NCI-H1694 treated with DMSO at 0.1 percent for 48 hours (cell line): ENCODE measurements at places on chromosomes 6 and 20.

DNA sequence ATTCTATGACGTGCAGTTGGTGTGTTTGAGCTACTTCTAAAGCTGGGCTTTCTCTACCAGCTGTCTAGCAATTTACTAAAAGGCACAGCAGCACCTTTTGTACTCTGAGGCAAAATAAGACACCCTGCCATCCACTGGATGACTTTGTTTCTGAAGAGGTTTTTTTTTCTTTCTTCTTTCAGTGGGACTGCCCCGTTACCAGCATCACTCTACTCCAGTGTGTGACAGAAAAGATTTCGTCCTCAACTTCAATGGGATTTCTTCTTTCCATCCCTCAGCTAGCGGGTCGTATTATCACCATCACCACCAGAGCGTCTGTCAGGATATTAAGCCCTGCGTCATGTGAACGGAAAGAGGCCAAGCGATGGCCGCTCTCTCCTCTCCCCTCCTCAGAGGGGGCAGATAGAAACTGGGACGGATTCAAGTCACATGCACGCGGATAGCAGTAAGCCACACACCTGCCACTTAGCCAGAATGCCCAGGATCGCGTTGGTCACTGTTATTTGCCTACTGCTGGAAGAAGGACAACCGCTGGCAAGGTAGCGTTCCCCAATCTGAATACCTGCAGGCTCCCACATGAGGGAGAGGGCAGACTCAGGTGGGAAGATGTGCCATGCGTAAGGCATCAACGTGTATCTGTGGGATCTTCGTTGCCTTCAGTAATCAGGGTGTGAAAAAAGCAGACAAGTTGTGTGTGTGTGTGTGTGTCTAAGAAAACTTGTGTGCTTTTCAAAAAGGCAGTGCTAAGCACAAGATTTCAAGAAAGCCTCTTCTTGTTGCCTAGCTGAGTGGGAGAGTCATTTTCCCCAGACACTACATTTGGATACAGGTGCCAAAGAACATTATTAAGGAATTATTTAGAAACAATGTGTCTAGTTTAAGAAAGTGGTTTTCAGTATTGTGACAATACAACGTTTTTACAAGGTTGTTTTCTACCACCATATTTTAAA, 5.4 kb downstream of the FOXF2 start:
- no peak for DNase-seq

DNA sequence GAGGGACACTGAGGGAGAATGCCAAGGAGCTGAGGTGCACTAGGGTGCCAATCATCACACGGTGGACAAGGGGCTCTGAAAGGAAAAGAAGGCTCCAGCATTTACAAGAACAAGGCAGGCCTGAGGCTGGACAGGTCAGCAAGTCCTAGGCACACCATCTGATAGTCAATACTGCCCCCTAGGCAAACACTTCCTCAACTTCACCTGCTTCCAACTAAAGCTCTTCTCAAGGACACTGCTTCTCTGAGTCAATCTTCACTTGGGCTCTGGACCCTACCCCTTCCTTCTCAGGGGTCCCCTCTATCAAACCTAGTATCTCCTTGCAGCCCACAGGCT, 37.7 kb upstream of the SLC4A11 start:
- DNase-seq = no peak

DNA sequence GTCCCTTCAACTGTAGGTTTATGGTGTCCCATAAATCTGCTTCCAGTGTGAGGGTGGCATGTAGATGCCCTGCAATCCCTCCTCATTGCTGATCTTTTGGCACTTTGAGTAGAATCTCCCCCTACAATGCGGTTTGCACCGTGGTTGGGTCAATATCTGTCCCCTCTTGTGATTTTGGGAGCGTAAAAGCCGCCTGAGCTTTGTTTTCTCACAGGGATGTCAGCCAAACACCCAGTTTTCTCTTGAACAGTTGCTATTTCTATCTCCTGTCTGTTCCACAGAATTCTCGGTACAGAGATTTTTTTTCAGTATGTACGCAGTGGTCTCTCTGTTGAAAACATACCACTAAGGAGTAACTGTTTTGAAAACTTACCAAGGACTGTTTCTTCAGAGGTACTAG, 21.8 kb downstream of the CDS2 start:
- no peak for DNase-seq

- DNase-seq = no peak
Observed at GRCh38 chr20:17857639-17858449, 110.8 kb downstream of the SNX5 start.

DNA sequence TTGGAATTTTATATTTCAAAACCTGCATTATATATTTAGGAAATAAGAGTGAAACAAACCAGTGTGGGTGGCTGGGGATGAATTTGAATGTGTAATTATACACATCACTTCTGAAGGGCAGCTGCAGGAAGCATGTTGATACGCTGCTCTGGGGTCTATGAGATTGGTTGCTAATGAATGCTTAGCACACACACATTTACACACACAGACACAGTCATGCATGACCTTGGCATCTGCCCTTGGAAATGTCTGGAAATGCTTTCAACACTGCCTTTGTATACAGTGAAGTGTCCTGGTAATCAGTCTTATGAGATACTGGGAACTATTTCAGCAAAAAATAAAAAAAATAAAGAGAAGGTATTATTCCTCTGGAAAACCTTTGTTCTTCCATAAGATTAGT, 83.4 kb downstream of the ELOVL4 start:
- peak; percentile 23 for DNase-seq

DNA sequence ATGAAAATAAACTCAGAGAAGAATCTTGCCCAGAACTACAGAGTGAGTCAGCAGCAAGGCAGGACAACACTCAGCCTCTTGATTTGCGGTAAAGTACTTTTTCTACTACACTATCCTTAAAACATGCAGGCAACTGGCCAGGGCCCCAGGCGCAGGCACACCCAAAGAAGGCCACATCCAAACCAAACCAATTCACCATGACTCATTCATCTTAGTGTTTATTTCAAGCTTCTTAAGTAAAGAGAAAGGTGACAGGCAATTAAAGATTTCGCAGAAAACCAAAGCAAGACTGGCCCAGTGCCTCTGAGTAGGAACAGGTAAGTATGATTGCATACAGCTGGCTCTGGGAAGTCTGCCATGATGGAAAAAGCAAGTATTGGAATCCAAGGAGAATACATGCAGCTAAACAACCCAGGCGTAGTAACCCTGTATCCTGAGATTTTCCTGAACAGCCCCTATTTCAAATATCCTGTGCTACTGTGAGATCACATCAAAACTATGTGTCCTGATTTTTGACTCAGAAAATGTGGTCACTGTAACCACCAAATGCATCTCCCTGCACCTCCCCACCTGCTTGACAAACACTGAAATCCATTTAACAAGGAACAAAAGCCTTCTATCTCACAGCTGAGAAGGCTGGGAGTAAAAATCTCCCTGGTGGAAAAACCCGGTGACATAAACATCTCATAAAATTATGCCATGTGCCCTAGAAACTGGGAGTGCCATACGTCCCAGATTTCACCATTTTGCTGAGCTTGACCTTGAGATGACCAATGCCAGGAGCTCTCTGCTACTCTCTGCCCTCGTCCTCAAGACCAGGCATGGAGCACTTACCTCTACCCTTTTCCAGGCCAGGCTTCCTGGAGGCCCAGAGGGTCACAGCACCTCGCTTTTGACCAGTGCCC, 12.4 kb downstream of the WFDC3 start:
- DNase-seq = no peak

DNA sequence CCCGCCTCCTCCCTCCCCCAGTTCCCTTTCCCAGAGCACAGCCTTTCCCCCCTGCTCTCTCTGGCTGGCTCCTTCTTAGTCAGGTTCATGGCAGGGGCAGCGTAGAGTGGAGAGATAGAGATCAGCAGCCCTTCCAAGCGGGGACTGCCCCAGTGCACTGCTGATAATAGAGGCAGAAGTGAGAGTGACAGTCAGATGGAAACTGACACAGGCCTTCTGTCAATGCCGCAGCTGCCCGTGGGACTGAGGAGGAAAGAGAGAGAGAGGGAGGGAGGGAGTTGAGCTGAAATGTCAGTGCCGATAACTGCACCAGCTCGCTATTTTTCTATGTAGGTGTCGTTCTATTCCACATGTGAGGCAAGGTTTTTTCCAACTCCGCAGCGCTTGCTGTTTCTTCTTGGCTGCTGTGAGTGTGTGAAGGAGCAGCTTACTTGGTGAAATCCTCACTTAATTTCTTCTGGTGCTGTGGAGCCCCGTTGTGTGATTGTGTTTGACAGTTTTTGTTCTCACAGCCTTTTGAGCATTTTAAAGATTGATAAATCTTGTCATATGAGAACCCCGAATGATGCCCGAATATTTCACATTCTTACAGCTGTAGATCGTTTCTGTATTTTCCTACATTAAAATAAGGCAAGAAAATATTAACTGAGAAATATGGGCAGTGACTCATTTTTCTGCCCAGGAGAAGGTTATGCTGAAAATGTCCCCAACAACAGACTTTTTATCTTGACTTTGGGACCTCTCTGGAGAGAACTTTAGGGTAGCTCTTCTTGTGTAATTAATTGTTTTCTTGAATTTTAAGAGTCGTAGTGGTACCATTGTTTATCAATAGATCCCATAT, 386.4 kb upstream of the MMS22L start:
- DNase-seq = no peak

- DNase-seq = no peak
Observed at GRCh38 chr6:131524695-131525336, 48.2 kb upstream of the ARG1 start.

DNA sequence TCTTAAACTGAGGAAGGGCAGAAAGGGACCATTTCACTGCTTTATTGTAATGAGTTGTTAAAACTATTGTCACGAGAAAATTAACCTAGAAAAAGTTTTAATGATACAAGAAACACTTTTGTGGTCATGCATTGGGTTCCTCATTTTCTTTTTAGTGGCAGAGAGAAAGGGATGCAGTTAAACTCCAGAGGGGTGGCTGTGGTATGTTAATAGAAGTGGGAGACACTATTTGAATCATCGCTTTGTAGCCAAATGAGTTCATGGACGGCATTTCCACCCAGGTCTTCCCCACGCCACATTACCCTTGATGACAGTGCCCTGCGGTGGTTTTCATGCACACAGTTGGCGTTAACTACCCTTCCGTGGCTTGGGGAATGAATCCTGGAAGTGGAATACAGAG, 235.6 kb downstream of the PLCB1 start:
- DNase-seq = no peak

- DNase-seq = no peak
Observed at GRCh38 chr20:59153355-59153681, 10.3 kb upstream of the ZNF831 start.

- no peak for DNase-seq
Observed at GRCh38 chr6:21478883-21479539, 114.5 kb upstream of the SOX4 start.

- DNase-seq = no peak
Observed at GRCh38 chr6:147802459-147802858, 294.0 kb downstream of the SAMD5 start.

DNA sequence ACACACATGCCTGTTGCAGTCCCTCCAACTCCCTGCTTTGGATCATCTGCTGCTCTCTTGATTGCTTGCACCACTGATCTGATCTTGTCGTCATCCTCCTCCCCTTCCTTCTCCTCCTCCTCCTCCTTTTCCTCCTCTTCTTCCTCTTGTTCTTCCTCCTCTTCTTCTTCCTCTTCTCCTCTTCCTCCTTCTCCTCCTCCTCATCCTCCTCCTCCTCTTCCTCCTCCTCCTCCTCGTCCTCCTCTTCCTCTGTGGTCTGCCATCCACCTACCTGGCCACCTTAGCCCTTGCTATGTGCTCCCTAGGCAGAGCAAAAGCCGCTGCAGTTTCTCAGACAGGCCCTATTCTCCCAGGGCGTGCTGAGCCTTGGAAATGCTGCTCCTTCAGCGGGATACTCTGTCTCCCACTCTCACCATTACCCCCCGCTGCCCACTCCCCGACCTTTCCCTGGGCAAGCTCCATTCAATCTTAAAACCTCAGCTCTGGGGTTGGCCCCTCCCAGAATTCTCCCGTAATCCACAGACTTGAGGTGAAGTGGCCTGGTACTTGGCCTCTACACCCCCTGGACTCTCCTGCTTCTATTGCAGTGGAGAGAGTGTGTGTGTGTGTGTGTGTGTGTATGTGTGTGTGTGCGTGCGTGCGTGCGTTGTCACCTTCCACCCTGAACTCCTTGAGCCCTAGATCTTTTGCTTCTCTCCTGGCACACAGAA, 105.0 kb downstream of the SASH1 start:
- no peak for DNase-seq

DNA sequence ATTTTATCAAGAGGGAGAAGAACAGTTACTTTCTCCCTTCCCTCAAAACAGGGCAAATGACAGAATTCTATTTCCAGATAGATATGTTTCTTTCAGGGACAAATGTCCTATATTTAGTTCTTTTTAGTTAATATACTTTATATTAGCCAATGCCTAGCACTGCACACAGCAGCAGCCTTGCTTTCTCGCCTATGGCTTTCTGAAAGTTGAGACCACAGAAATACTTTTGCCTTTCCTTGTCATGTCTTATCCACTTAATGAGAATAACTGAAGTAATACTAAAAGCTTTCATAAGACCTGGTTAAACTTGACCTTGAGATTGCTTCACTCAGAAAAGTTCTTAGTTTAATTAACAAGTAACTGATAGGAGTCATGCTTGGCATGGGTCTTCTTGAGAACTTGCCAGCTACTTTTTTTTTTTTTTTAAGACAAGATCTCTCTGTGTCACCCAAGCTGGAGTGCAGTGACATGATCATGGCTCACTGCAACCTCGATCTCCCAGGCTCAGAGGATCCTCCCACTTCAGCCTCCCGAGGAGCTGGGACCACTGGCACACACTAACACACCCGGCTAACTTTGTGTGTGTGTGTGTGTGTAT, 159.3 kb downstream of the CDKAL1 start:
- no peak for DNase-seq

DNA sequence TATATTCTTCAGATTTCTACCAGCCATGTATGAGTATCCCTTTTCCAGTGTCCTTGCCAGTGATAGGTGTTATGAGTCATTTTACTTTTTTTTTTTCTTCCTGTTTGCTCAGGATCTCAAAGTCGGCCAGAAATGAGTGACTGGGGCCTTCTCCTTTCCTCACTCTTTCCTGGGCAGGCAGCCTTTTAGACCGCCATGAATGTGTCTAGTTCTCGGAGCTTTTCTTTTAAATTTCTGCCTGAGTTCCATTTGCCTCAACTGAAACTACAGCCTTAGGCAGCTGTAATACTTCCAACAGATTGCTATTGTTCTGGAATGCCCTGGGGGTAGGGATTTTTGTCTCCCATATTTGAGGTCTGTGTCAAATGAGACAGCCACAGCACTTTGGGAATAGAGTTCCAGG, 83.7 kb downstream of the STXBP5 start:
- DNase-seq = no peak
